Fibroblast of gingiva (primary cell): ENCODE measurements at places on chromosomes 2 and 18.
A peak's percentile ranks its signal among the peaks of the same experiment; 100 is the strongest.

GRCh38 chr2:229640636-229641035 lies 73.7 kb downstream of the DNER start:
- no peak for DNase-seq

GRCh38 chr2:236903978-236904377 lies 181.7 kb upstream of the COPS8 start:
- DNase-seq, result no peak

GRCh38 chr2:145041706-145042105 lies 521.8 kb upstream of the ZEB2 start:
- no peak for DNase-seq

DNA sequence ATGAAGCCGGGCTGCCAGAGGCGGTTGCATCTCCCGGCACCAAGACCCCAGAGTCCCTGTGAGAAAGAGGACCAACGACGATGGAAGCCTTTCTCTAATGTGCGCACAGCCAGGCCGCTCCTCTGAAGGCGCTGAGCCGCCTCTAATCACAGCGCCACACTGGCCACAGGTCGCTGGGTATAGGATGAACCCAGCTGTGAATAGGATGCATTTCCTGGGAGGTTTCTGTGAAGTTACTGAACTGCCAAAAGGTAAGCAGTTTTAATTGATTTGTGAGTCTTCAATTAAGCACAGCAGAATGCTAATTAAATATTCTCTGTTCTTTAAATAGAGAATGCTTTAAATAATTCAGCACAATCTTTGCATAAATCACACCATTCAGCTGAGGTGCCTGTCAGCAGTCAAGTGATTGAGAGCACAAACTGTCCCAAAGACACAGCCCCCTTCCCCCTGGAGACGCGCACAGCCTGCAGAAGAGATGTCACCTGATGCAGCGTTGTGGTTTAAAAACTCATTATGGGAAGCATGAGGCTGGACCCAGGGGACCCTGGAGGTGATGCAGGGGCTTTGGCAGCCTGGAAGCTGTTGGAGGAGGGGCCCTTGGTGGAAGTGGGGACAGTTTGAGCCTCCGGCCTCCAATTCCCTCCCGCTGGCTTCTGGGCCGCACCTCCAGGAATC lies 98.1 kb downstream of the RTP5 start:
- no peak for DNase-seq

- peak; percentile 32 for DNase-seq
Measured at GRCh38 chr2:75098856-75099255, 100.5 kb downstream of the TACR1 start.

DNA sequence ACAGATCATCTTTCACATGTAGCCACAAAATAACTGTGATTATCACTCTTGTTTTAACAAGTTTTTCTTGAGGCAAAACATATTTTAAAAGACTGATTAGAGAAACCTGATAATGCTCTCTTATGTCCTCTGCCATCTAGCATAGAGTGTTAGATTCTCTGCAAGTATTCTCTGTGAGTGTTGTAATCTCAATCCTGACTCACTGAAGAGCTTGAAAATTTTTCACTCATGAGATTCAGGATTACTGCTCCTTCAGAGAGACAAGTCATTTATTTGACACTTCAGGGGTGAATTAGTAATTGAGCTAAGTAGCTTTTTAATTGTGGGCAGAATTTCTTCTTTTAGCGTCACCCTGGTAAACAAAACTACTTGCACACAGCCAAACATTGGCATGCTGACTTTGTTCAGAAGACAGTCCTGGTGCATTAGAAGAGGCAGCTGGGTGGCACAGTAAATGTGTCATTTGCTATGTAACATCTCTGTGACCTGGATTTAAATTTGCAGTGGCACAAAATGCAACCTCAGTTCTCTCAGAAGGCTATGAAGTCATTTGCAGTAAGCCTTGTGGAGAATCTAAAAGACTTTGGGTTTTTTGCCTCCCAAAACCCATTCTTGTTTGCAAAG lies 172.9 kb downstream of the LRP1B start:
- DNase-seq, result no peak

GRCh38 chr18:51953521-51953920 lies 386.5 kb upstream of the DCC start:
- no peak for DNase-seq

DNA sequence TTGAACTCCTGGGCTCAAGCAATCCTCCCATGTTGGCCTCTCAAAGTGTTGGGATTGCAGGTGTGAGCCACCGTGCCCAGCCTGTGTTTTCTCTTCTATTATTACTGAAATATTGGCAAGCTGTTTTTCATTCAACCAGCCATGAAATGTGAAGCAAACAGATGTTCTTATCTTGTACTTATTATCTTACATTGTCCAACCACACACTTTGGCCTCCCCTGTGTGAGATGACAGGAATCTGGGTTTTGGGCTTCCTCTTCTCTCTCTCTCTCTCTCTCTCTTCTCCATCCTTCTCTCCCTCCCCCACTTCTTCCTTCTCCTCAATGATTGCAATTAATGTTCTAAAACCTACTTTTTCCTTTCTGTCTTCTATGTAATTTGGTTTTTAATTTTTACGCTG lies 33.1 kb downstream of the RAMP1 start:
- no peak for DNase-seq

GRCh38 chr2:136322428-136322827 lies 204.5 kb upstream of the CXCR4 start:
- no peak for DNase-seq

DNA sequence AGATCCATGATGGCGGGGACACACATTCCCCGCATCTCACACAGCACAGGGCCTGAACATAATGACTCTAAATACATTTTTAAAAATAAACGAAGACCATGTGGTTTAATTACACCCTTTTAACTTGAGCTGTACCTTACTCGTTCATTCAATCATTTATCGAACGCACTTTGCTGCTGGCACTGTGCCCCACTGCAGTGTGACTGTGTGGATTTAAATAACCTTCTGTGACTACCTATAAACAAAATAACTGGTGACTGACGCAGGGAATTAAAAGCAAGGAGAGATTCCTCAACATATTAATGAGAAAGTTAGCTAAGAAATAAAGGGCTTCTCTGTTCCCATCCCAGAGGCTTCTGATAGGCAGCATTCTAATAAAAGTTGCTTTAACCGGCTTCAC lies 10.9 kb upstream of the FZD7 start:
- DNase-seq, result no peak

DNA sequence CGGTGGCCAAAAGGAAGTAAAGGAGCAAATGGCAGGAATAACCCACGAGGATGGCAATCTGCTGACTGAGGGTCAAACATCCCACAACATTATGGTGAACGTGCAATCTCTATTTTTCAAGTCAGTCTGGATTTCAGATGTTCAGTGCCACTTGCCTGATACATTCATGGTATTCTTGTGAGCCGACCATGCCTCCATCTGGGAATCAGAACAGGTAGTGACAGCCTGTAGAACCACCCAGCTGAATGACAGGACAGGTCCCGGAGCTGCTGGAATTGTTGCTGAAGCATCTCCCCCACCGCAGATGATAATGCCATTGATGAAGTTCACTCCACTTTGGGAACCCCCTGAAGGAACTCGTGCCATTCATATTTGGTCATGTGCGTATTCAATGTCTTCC lies 123.2 kb downstream of the CAPN13 start:
- no peak for DNase-seq

GRCh38 chr2:45889053-45889452 lies 237.6 kb downstream of the PRKCE start:
- DNase-seq, result no peak

- no peak for DNase-seq
Measured at GRCh38 chr2:231315896-231316295, 79.6 kb upstream of the B3GNT7 start.

DNA sequence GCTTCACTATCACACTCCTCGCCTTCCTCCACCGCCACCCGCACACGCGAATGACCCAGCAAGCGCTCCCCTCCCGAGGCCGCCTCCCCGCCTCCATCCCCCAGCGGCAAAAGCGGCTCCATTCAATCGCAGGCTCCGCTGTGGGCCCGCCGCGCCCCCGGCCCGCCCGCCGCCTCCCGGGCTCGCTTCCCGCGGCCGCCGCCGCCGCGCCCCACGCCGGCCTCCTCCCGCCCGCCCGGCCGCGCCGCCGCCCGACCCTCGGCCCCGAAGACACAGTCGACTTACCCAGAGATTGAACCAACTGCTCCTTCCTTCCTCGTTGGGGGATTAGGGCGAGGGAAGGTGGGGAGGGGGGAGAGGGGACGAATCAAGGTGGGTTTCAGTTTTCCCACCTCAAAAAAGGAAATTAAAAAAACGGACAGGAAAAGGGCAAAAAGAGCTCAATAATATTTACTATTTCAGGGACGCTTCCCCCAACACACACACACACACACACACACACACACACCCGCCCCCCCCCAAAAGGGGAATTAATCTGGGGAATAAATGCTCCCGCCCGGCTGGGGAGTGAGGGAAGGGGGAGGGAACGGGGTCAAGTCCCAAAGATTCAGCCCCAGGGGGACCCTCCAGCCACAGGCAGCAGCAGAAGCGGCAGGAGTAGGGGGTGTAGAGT lies 743 bp downstream of the XPO1 start:
- DNase-seq, result peak; percentile 14

DNA sequence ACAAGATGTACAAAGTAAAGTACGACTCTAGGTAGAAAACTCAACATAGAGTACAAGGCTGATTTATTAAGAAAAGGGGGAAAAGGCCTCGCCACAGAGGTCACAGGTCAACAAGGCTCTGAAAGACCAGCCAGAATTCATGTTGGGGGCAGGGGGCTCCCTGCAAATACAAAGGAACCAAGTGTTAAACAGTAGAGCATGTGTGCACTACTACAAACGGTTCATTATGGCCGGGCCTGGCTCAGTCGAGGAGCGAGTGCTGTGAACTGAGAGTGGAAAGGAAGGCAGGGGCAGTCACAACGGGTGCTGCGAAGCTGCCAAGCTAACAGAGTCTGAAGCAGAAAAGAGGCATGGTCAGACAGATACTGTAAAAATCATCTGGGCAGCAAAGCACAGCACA lies 77.1 kb downstream of the MBOAT2 start:
- no peak for DNase-seq

- no peak for DNase-seq
Measured at GRCh38 chr2:161842736-161843433, 218.7 kb downstream of the SLC4A10 start.

GRCh38 chr2:79189465-79189864 lies 29.9 kb upstream of the REG3A start:
- no peak for DNase-seq

DNA sequence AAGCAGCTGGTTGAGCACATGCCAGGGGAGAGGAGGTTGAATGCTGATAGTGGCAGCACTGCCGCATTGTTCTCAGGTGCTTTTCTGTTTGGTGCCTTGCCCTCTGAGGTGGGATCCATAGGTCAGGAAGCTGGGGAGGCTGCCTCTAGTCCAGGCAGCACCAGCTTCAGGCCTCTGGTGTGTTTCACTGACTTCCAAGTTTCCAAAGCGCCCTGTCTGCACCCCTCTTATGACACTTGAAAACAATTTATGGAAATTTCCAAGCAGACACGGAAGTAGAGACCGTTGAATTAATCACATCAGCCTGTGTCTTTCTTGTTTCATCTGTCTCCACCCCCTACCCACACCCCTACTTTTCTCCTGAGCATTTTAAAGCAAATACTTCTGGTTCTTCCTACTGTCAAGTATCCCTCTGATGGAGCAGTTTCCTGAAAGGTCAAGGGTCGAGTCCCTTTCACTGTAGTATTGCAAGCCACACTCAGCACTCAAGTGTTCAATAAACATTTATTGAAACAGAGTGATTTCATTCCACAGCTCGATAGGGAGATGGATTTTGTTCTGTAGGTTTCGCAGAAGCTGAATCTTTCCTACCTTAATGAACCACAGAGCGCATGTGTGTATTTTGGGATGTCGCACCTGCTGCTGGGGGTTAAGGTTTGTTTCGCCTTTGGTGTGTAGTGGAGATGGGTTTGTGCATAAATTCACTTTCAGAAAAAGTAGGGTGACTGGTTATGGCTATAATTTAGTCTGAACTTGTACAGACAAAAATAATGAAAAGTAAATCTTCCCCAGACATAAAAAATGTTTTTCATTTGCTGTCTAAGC lies 21.4 kb downstream of the DGKD start:
- DNase-seq, result no peak

DNA sequence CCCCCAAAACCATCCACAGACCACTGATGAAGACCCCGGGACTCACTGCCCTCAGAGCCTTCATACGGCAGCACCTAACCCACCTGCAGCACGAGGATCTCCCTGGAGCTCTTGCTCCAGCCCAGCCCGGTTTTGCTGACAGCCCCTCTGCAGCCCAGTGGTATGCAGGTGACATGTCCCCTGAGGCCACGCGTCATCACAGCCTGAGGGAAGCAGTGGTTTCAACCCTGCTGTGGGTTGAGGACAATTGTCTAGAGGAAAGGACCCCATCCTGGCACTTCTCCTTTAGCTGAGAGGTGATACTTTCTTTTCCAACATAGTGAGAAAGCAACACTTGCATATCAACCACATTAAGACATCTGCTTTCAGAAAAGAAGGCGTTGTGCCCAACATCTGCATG lies 134.0 kb downstream of the SEPTIN10 start:
- DNase-seq, result no peak

DNA sequence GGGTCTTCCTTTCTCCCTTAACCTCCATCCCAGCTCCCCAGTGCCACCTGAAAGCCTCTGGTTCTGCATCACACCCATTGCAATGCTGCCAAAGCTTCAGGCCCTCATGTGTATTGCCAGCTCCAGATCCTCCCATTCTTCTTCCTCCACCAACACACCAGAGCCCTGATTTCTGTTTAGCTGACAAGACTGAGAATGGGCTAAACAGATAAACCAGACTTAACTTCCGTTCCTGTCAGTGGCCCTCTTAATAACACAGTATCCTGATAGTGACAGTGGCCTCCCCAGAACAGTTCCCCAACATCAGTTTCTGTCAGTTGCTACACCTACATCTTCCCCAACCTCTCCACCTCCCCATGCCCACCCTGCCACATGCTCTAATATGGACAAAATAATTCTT lies 31.3 kb upstream of the C1D start:
- DNase-seq, result no peak

- DNase-seq, result no peak
Measured at GRCh38 chr2:190811811-190812210, 68.8 kb upstream of the GLS start.

DNA sequence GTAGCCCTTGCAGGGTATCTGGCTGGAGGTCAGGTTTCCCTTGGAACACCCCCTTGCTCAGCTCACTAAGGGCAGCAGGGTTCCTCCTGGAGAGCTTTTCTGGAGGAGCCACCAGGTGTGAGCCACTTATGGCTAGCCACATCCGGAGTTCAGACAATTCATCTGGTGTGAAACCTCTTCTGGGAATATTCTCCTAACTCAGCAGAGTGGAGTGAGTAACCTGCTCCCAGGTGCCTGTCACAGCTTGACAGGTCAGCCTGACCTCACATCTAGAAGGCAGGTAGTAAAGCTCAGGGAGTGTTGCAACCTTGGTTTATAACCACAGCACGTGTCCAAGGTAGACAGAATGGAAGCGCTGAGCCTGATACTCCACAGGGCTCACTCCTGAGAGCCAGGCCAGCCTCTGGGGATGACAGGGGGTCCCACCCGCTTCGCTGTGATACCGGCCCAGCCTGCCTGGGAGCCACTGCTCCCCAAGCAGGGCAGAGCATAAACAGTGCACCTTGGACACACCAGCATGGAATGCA lies 62.6 kb upstream of the TGFA start:
- no peak for DNase-seq

- DNase-seq, result no peak
Measured at GRCh38 chr2:1796232-1796930, 52.1 kb upstream of the PXDN start.
